DMS53 (cell line): ENCODE measurements at places on chromosomes 3 and 15.

- DNase-seq, result no peak
These were observed 47.4 kb upstream of the OSTN start for GRCh38 chr3:191151653-191152052.

DNA sequence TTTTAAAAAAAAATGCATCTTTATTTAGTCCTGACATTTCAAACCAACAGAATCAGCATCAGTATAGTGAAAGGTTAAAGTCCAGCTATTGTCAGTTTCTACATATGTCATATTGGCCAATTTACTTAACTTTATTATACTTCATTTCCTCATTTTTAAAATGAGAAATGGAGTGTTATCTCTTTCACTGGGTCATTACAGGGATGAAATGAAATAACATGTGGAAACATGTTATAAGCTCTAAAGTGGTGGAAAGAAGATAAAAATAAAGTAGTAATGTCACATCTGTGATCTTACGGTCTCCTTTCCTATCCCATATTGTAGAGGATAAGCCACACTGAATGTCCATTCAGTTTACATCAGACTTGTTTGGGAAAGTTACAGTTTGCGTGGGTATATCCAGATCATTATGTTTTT is 780.1 kb downstream of the TUSC7 start:
- DNase-seq, result no peak

DNA sequence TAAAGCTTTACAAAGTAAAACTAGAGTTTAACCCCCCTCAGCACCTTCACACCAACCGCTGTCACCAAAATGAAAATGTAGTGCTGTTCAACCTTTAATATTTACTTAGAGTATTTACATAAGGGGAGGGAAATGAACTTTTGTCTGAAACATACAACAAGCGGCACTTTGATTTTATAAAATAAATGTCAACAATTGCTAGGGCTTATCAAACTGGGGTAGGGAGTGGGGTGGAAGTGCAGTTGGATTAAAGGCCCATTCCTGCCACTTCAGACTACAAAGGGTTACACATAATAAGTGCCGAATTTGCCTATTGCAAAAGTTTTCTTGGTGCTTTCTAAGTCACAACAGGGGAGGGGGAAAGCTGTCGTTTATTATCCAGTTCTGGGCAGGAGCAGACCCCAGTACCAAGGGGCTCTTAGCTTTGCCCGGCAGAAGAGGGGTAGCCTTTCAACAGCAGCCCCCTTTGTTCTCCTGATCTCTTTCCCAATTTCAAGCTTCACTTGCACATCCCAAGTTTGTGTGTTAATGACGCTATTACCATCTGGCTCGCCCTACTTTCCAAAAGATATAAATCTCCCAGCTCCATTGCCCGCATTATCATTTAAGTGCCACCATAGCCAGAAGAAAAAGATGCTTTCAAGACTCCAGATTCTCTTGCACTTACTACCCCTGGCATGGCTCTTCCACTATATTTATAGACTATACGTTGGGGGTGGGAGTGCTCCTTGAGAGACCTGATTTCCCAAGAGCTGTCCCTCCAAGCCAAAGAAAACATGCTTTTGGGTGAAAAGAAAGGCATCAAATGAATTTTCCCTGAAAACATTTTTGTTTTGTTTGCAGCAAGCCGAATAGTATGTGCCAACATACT is 17.0 kb downstream of the SOX2 start:
- DNase-seq, result no peak

- DNase-seq, result no peak
These were observed 8.0 kb downstream of the AQP9 start for GRCh38 chr15:58146211-58146610.

GRCh38 chr3:160065786-160066185 is 77.2 kb downstream of the IL12A start:
- no peak for DNase-seq

GRCh38 chr3:126157083-126157768 is 23.2 kb downstream of the ALDH1L1 start:
- no peak for DNase-seq

DNA sequence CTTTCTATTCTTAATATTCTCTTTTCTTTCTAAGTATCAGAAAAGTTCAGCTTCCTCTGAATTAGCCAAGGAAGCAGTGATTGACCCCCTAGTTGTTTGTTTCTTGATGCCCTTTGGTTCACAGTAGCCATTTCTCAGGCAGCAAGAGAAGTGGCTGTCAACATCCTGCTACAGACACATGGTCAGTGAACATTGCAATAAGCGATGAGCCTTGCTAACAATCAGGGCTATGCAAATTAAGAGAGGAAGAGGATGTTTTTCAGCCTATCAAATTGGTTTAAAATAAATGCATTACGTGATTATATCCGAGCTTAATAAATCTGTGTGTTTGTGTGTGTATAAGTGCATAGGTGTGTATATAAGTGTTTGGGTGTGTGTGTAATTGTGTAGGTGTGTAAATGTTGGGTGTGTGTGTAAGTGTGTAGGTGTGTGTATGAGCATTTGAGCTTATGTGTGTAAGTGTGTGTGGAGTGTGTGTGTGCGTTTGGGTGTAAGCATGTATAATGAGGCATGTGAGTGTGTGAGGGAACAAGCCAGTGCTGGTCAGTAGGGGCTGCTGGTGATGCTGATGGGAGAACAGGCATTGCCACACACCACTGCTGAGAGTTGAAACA is 78.1 kb upstream of the XCR1 start:
- DNase-seq, result no peak

DNA sequence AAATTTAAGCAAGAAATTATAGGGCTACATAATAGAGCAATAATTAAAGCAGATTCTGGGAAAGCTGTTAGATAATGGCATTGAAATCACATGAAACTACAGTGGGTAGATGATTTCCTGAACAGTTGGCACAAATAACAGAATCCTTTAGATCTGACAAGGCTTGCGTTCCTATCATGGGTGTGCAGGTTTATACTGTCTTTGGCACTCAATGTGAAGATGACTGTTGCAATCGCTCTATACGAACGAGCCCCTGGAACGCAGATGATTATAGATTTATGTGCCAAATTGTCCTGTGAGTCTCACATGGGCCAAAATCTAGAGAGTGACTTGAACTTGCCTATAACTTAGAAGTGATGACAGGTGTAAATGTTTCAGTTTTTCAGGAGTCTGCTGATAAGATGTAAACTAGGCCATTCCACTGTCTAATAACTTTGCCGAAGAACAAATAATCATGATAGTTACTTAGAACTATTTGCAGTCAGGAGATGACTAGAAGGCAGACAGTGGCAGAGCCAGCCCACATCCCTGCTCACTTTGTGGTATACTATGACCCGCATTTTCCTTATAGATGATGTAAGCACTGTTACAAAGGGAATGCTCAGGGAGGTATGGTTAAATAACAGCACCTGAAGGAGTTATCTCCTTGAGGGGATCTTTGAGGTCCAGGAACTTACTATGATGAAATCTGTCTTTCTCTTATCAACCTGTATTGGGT is 30.5 kb upstream of the TRPC1 start:
- no peak for DNase-seq

- no peak for DNase-seq
These were observed 153.5 kb downstream of the MECOM start for GRCh38 chr3:169509780-169510692.

GRCh38 chr3:125150525-125151441 is 61.8 kb downstream of the SLC12A8 start:
- DNase-seq, result peak; percentile 67

- DNase-seq, result no peak
These were observed 23.4 kb upstream of the ACAP2 start for GRCh38 chr3:195466251-195466650.

GRCh38 chr15:61680260-61681037 is 379.8 kb downstream of the VPS13C start:
- peak; percentile 33 for DNase-seq

- no peak for DNase-seq
These were observed at the start of gene SLC28A2 for GRCh38 chr15:45251888-45252287. Gene SLC28A2 (plus strand): TSS chr15:45252234. CDS start chr15:45253216, 982 bp downstream.

- no peak for DNase-seq
These were observed 22.7 kb downstream of the ARHGEF26 start for GRCh38 chr3:154143873-154144272.

GRCh38 chr3:179438841-179439240 is 12.4 kb downstream of the GNB4 start:
- no peak for DNase-seq

GRCh38 chr3:64224826-64225610 is at the start of gene PRICKLE2:
Gene PRICKLE2 (minus strand): TSS chr3:64225466. CDS start chr3:64198927, 26,539 bp downstream.
- DNase-seq, result no peak

- no peak for DNase-seq
These were observed 1.4 kb upstream of the ATP13A3 start for GRCh38 chr3:194488055-194488742.

- no peak for DNase-seq
These were observed 218.3 kb downstream of the FHIT start for GRCh38 chr3:61032991-61033390.

DNA sequence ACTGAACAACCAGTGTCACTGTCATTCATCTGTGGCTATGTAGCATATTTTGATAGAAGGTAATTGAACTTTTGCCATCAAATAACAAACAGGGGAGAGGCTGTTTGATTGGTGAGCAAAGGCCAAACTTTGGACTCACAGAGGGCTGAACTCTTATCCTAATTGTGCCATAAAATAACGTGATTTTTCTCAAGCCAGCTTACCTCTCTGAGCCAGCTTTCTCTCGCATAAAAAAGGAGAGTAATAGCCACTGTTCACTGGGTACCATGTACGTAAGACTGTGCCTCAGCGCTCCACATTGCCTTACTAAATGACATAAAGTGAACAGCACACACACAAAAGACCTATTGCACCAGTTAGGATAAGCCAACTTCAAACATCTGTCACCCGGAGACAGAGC is 216.9 kb downstream of the LRTM1 start:
- DNase-seq, result no peak

DNA sequence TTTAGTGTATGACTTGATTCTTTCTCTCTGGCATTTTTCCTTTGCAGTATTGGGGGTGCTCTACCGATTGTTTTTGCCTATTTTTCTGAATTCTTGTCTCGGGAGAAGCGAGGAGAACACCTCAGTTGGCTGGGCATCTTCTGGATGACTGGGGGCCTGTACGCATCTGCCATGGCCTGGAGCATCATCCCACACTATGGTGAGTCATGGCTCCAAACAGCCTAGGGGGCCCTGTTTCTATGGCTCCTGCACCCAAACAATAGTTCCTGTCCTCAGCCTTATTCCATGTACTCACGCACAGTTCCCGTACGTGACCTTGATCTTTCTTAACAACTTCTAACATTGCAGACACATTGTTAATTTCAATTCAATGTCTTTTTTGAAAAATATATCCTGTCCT is 152.3 kb downstream of the SV2B start:
- DNase-seq, result no peak

- no peak for DNase-seq
These were observed 123.0 kb upstream of the SPRED1 start for GRCh38 chr15:38129531-38130204.

GRCh38 chr3:185416513-185416912 is 53.6 kb downstream of the MAP3K13 start:
- DNase-seq, result no peak

GRCh38 chr3:102092617-102093466 is 243.5 kb downstream of the NFKBIZ start:
- DNase-seq, result no peak

DNA sequence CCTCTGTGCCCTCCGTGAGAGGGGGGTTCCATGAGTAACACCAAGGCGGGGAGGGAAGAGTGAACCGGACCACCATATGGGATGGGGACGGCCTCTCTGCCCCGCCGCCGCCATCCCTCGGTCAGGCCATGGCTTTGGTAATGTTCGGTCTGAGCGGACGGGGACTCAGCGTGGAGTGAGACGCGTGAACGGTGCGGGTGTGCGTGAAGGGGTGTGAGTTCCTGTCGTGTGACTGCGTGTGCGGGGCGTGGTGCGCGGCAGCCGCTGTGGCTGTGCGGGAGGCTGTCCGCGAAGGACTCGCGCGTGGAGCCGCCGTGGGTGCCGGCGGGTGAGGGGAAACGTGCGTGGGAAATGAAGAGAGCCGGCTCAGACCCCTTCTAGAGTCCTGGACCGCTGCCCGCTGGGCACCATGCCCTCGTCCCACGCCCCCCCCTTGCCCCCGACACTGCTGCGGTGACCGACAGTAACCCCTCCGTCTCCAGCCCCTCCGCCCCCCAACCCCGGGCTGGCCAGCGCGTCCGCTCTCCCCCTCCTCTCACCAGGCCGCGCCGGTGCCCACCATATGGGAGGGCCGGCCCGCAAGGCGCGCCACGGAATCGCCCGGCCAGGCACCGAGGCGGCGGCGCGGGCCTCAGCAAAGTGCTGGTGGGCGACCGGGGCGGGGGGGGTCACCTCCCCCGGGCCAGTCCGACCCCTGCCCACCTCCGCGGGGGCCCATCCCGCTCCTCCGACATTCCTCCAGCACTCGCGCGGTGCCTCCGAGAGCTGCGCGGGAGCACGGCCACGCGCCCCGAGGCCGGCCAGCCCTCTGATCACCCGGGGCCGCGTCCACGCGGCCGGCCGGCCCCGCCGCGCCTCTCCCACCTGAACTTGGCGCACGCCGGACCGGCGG is 589 bp downstream of the KLF15 start:
- peak; percentile 55 for DNase-seq

DNA sequence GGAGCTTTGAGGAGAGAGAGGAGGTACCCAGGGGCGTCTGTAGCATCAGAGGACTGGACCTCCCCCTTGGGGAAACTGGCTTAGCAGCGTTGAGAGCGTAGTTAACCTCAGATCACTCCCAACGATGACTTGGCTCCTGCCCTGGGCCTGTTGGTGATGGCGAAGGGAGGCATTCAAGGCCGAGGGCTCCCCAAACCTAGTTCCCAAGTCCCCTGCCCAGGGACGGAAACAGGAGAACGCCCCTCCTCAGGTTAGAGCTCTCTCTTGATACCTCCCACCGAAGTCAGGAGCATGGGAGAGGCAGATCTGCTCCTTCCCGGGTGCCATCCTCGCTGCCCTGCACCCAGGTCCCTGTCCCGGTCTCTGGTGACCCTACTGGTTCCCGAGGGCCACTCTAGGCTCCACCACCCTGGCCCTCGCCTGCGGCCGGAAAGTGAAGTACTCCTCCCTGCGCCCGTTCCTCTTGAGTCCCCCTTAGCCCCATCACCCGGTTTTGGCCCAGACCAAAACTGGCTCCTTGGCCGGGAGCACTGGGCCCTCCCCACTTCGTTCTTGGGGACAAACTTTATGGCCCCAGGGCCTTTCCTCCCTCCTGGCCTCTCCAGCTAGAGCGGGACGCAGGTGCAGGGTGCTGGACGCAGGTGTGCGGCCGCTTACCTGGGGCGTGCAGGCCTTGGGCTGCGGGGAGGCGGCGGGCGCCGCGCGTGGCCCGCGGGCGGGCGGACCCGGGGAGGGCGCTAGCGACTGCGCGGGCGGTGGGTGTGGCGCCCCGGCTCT is 2.6 kb upstream of the SKOR1 start:
- DNase-seq, result peak; percentile 58

DNA sequence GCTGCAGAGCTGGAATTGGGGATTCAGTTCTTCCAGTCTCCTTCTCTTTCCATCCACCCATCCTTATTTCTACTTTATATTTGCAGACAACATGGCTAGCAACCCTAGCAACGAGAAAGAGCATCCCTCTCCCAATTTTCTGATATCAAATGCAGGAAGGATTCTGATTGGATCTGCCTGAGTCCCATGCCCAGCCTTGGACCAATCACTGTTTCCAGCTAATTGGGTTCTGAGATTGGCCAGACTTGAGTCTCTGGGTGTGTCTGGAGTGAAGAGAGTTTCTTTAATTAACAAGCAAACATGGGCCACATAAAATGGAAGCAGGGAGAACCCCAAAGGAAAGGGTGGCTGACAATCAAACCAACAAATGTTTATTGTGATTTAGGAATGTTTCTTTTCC is 60.6 kb downstream of the TMEM39A start:
- DNase-seq, result no peak
